Breast epithelium (tissue), 4 donors: ENCODE measurements at places on chromosomes 4 and X. TPM values are rescaled to one million over a fixed set of nuclear protein-coding genes. Genes with fewer than 3 reads are reported as not detected.
A peak's percentile ranks its signal among the peaks of the same experiment; 100 is the strongest.

Gene MAGEA2B
- not detected for total RNA-seq

Gene GLUD2
- total RNA-seq, result 2.8 TPM

Gene HPGD
- 9.8 TPM for total RNA-seq

Gene HTN3
- total RNA-seq, result not detected

Gene ZNF595
- 41.3 TPM for total RNA-seq

Gene MAML3
- 16.8 TPM for total RNA-seq

Gene ADAM29
- not detected for total RNA-seq

DNA sequence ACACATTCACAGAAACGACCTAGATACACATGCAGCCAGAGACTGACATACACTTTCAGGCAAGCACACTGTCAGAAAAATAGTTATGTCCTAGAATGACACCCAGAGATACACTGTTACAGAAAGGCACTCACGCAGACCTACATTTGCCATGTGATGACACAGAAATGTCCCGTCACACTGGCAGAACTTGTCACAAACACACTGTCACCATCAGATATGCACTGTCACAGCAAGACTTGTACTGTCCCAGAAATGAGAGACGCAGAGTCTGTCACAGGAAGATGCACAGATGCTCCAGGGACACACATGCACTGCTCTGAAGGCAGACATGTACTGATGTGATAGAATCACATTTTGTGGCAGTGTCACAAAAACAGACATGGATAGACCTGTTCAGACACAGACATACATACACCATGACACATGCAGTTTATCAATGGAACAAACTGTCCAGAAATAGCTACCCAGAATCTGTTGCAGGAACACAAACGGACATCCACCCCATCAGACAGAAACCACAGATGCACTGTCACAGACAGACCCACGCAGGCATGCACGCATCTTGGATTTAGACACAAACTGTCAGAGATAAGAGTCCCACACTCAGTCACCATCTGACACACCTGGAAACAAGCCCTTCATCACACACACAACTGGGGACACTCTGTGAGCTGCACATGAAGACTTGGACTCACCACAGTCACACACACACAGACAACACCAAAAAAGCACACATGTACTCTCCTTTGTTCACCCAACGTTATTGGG, 1.3 kb upstream of the PIM2 start:
- DNase-seq, result no peak

DNA sequence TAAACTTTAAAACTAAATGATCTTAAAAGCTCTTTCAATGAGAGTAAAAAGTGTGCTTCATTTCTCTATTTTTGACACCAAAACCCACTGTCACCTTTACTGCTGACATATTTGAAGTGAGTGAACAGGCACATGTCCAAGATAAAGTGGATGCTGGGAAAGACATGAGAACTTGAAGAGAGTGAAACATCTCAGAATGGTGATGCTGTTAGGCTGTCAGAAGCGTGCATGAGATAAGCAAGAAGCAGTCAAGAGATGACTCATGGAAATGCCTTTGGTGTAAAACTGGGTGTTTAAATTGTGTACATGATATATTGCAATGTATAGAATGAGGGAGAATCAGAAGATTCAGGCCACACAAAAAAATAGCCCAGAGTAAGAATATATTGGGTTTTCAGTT, 21.8 kb upstream of the GBA3 start:
- DNase-seq, result no peak

DNA sequence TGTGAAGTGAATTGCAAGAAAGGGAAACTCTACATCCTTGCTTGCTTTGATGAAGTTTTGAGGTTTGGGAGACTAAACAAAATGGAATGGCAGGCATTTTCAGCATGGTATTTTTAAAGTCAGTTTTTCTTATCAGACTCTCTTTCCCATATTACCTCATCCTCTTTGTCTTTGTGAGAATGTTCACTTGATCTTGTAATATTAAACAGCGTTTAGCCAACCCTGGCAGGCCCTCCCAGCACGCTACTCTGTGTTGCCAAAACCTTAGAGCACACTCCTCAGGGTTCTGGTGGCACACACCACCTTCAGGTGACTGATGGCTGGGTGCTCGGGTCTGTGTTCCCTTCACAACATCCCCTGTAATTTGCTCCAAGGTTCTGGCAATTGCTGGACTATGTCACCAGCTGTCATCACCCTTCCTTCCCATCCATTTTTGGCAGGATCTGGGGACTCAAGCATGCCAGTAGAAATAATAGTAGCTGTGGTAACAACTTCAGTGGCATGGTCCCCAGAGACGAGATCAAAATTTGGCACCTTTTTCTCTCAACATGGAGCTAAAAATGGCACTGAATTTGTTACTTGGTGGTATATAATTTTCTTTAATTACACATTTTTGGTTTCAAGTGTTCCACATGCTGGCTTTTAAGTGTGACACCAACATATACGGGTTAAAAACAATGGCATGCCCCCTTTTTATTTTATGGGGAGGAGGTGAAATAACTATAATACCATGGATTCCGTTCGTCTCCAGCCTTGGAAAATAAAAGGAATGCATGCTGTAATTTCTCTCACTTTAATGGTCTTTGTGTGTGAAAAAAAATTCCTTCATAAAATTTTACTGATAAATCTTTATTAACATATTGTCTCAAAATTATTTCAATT, 273.1 kb downstream of the DCTD start:
- no peak for DNase-seq

- DNase-seq, result no peak
Observed at GRCh38 chrX:47644557-47645091, 5.7 kb downstream of the ELK1 start.

DNA sequence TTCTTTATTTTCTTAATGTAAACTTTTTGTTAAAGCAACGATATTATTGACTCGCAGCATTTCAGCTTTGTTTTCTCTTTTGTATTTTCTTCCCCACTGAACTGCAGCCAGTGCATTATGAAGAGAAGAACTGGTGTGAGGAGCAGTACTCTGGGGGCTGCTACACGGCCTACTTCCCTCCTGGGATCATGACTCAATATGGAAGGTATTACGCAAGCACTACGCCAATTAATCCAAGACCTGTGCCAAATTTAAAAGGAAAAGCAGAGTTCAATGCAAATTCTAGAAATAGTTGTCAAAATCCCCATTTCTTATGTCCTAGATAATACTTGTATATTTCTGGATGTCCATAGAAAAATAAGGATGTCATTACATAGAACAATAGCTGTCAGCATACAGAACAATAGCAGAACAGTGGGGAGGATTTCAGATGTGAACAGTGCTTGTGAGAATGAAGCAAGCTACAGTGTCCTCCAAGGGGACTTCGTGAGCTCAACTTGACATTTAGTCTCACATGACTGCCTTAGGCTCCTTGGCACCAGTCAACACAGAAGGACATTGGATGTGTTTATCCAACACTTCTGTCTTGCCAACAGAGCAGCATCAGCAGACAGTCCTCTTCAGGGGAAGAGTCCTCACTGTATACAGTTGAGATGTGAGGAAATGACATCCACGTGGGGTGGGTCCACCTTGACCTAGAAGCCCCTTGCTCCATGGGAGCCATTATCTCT, 85.9 kb downstream of the MAOA start:
- DNase-seq, result no peak

GRCh38 chr4:138510053-138510452, 267.9 kb upstream of the SLC7A11 start:
- no peak for DNase-seq

DNA sequence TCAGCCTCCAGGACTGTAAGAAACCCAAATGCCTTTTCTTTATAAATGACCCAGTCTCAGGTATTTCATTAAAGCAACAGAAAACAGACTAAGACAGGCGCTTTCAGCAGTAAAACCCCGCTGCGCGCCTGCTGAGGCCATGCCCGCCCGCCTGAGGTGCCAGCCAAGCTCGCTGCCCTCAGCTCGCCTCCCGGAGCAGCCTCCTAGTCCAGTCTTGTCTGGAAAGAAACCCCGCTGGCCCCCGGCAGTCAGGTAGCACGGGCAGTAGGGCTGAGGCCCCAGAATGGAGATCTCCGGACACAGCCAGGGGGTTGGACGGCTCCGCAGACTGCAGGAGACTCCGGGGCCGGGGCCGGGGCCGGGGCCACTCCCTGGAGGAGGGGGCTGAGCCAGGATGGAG, 31.7 kb downstream of the ZFYVE28 start:
- DNase-seq, result no peak

DNA sequence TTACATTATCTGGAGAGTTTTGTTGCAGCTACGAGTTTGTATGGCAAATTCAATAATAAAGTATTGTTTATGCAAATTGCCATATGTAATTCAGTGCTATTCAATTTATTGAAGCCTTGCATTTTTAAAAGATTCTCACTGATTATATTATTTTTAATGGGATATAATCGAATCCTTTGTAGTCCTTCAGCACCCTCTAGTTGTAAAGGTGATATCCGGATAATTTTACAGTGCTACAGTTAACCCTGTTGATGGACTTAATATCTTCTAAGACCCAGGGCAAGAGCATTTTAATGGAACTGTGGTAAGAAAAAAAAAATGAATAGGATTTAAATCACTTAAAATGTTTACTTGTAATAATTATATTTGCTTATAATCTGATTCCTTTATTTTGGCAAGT, 48.5 kb upstream of the GRIA2 start:
- DNase-seq, result no peak

GRCh38 chr4:2536193-2537010, at the start of gene FAM193A:
Gene FAM193A (plus strand): TSS chr4:2536647. CDS start chr4:2536916, 269 bp downstream.
- peak; percentile 99 for DNase-seq

- no peak for DNase-seq
Observed at GRCh38 chr4:8560265-8561047, 19.7 kb upstream of the GPR78 start.
